Right lobe of liver (tissue), 6 donors: ENCODE measurements at places on chromosomes 7 and 10. TPM values are rescaled to one million over a fixed set of nuclear protein-coding genes. Genes with fewer than 3 reads are reported as not detected.

GRCh38 chr10:7593063-7593462, 73.7 kb downstream of the ITIH5 start:
- H3K4me3 ChIP-seq: no peak overlapping the region
- no peak for DNase-seq
- no peaks in the 10 kb centered on the region for H3K4me1 ChIP-seq
- H3K27ac ChIP-seq: no peak overlapping the region

DNA sequence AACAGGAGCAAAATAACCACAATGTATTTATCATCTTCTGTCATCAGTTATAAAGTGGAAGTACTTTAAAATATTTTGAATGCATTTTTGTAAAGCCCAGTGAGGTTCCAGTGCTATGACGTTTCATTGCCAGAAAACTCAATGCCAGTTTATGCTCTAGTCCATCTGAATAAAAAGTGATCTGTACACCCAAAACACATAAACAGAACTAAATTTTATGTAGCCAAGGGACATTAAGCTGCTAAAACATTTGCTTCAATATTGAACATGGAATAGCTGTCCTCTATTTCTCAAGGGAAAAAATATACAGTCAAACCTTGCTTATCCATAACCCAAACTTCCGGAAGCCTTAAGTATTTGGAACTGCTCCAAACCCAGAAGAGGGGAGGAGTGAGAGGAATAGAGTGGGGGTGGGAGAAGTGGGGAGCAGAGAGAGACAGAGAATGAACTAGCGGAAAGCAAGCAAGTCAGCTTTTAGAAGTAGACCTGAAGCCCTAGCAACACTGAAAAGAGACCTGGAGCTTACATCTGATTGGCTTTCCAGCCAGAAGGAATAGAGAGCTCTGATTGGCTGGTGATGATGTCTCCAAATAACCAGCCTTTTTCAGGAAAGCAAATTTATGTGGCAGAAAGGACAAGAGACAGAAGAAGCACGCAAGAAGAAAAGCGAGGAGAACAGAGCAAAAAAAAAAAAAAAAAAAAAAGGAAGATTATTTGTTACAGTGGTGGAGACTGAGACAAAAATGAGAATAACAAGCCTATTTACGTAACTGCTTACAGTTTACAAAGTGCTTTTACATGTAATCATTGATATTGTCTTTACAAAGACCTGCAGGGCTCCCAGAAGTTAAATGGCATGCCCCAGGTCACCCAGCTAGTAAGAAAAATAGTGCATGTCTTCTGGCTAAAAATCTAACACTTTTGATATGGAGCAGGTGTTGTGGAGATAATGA, 196.0 kb downstream of the RNLS start:
- H3K4me3 ChIP-seq: peak overlapping the region; percentile 22
- no peaks in the 10 kb centered on the region for H3K27me3 ChIP-seq
- H3K27ac ChIP-seq: peak overlapping the region; percentile 82
- peaks cover 5% of the 10 kb centered on the region for H3K4me1 ChIP-seq
- DNase-seq: no peak
- no peaks in the 10 kb centered on the region for H3K36me3 ChIP-seq

GRCh38 chr7:71752171-71752935, 620.4 kb downstream of the GALNT17 start:
- no peak overlapping the region for H3K27ac ChIP-seq
- no peaks in the 10 kb centered on the region for H3K36me3 ChIP-seq
- H3K4me1 ChIP-seq: no peaks in the 10 kb centered on the region
- no peak overlapping the region for H3K4me3 ChIP-seq

DNA sequence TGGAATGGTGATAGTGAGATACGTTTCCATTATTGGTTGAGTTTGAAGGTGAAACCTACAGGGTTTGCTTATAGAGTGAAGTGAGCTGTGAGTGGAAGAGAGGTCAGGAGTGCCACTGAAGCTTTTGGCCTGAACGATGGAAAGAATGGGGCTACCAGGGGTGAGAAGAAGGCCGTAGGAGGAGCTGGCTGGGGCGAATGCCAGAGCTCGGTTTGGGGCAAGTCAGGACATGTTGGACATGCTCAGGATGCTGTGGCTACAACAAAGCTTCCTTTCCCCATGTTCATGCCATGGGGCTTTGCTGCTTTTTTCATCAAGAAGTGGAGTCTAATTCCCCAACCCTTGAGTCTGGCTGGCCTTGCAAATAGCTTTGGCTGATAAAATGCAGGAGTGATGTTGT, 253.7 kb downstream of the GLRX3 start:
- no peak overlapping the region for H3K27ac ChIP-seq
- DNase-seq: no peak
- no peaks in the 10 kb centered on the region for H3K27me3 ChIP-seq
- no peaks in the 10 kb centered on the region for H3K36me3 ChIP-seq

GRCh38 chr10:110498982-110499795, 1.5 kb downstream of the DUSP5 start:
- peak overlapping the region; percentile 91 for H3K4me3 ChIP-seq
- peaks cover 25% of the 10 kb centered on the region for H3K4me1 ChIP-seq
- H3K27ac ChIP-seq: peak overlapping the region; percentile 79

- no peak overlapping the region for H3K27ac ChIP-seq
- H3K36me3 ChIP-seq: no peaks in the 10 kb centered on the region
- no peak overlapping the region for H3K4me3 ChIP-seq
- H3K4me1 ChIP-seq: no peaks in the 10 kb centered on the region
These were observed 114.1 kb downstream of the EMX2 start for GRCh38 chr10:117656385-117657367.

DNA sequence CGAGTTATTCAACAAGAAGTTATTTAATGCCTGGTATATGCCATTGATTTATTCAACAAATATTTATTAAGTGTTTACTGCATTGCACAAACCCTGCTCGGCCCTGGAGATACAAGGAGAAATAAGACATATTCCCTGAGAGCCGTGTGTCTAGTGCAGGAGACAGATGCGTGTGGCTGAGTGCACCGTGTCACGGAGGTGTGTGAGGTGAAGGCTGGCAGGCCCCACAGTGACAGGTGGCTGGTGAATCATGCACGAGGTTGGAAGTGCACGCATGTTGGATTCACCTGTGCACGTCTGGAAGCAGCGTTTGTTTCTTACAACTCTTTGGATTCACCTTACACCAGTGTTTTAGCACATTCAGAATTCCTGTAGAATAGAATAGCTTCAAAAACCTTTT, 136.6 kb upstream of the SHH start:
- no peak for DNase-seq
- H3K4me3 ChIP-seq: no peak overlapping the region
- H3K4me1 ChIP-seq: peaks cover 17% of the 10 kb centered on the region
- no peaks in the 10 kb centered on the region for H3K36me3 ChIP-seq
- no peak overlapping the region for H3K27ac ChIP-seq

- H3K4me3 ChIP-seq: no peak overlapping the region
- H3K36me3 ChIP-seq: no peaks in the 10 kb centered on the region
- no peaks in the 10 kb centered on the region for H3K27me3 ChIP-seq
- no peaks in the 10 kb centered on the region for H3K4me1 ChIP-seq
- H3K27ac ChIP-seq: no peak overlapping the region
These were observed 22.1 kb downstream of the SVIL start for GRCh38 chr10:29612657-29613056.

Gene MOGAT3
- total RNA-seq: 16.7 TPM

Gene LIPJ
- 0.09 TPM for total RNA-seq

Gene GRID2IP
- total RNA-seq: not detected
